Activated CD4-positive, alpha-beta T cell treated with anti-CD3 and anti-CD28 coated beads for 1 hour (primary cell): ENCODE measurements at places on chromosomes 12 and 14.
A peak's percentile ranks its signal among the peaks of the same experiment; 100 is the strongest.

DNA sequence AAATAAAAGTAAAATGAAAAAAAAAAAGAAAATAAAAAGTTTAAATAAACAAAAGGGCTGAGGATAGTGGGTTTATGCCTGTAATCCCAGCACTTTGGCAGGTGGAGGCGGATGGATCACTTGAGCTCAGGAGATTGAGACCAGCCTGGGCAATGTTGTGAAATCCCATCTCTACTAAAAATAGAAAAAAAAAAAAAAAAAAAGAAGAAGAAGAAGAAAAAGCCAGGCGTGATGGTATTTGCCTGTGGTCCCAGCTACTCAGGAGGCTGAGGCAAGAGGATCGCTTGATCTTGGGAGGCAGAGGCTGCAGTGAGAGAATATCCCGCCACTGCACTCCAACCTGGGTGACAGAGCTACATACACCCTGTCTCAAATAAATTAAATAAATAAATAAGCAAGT lies 3.9 kb downstream of the TAOK3 start:
- no peak for DNase-seq

DNA sequence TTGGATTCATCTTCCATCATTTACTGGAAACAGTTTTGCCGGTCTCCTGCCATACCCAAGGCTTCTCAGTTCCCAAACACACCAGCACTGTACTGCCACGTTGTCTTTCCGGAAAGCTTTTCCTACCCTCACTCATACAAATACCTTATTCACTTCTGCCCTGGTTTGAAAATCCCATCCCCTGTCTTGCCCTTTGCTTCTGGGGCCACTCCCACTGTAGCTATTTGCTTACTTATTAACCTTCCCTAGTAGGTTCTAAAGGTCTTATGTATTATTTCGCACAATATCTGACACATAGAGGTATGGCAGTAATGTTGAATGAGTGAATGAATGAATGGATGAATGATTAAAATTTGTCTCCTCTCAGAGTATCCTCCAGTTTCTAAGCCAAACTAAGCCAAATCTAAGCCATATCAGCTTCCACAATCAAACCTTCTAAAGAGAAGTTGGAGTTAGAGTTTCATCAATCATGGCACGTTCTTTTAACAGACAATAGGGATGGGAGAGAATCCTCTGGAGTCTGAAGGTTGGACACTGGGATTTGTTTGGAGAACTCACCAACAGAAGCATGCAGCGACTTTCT lies 18.6 kb downstream of the TSPAN8 start:
- no peak for DNase-seq

GRCh38 chr12:23847857-23848256 lies 101.6 kb downstream of the SOX5 start:
- no peak for DNase-seq

GRCh38 chr12:1723721-1724120 lies 32.9 kb downstream of the ADIPOR2 start:
- no peak for DNase-seq

GRCh38 chr12:76024102-76024781 lies 7.3 kb downstream of the PHLDA1 start:
- DNase-seq, result no peak

GRCh38 chr14:90546767-90547166 lies 149.9 kb downstream of the CALM1 start:
- DNase-seq, result no peak

- DNase-seq, result no peak
Measured at GRCh38 chr14:102283631-102284129, 21.3 kb downstream of the MOK start.

GRCh38 chr14:67232066-67232465 lies 9.2 kb upstream of the PALS1 start:
- no peak for DNase-seq

DNA sequence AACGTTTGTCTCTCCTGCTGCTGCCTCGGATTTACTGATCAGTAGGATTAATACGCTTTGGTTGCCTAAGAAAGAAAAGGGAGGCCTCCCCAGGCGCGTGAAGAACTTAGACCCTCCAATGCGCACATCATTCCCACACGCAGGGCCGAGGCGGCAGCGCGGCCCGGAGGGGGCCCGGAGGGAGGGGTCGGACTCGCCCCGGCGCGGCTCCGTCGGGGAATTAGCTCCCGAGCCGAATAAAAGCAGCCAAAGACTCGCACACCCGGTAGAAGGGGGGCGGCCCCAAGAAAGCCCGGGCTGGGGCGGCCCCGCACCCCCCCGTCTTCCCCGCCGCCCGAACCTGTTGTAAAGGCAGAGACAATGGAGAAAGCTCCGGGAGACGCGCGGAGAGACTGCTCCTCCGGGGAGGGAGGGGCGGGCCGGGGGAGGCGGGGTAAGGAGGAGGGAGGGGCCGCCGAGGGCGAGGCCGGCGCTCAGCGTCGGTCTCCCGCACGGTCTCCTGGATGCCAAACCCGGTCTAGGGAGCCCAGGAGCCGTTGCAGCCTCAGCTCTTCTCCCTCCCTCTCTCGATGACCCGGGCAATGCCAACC lies at the start of gene NELL2:
NELL2 (minus strand) TSS at position 362 of the 590 bp plus-strand sequence. CDS start 446 bp downstream, outside the sequence.
- DNase-seq, result peak; percentile 39

GRCh38 chr12:123895451-123895850 lies 77.2 kb downstream of the CCDC92 start:
- no peak for DNase-seq

DNA sequence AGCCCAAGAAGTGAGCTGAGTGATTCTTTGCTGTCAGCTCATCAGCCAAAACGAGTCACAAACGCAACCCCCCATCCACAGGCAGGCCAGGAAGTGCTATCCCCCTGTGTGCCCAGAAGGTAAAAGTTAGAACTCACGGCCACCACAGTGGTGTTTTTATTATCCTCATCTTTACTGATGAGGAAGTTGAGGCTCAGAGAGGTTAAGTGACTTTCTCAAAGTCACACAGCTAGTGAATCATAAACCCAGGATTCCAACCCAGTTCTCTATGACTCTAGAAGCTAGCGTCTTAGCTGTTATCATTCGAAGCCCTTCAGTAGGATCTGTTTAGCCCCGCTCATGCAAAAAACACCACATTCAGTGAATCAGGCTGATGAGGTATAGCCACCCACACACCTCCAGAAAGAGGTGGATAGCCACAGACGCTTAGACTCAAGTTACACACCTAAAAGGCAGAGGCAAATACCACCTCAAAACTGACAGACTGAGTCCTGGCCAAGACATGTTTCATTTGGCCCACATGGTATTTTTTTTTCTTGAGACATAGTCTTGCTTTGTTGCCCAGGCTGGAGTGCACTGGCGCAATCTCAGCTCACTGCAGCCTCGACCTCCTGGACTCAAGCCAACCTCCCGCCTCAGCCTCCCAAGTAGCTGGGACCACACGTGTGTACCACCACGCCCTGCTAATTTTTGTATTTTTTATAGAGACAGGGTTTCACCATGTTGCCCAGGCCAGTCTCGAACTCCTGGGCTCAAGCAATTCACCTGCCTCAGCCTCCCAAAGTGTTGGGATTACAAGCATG lies 100.7 kb downstream of the SCARB1 start:
- DNase-seq, result no peak

GRCh38 chr14:94363151-94363624 lies 25.2 kb downstream of the SERPINA1 start:
- DNase-seq, result no peak

GRCh38 chr12:114916541-114916940 lies 232.6 kb upstream of the TBX3 start:
- no peak for DNase-seq

DNA sequence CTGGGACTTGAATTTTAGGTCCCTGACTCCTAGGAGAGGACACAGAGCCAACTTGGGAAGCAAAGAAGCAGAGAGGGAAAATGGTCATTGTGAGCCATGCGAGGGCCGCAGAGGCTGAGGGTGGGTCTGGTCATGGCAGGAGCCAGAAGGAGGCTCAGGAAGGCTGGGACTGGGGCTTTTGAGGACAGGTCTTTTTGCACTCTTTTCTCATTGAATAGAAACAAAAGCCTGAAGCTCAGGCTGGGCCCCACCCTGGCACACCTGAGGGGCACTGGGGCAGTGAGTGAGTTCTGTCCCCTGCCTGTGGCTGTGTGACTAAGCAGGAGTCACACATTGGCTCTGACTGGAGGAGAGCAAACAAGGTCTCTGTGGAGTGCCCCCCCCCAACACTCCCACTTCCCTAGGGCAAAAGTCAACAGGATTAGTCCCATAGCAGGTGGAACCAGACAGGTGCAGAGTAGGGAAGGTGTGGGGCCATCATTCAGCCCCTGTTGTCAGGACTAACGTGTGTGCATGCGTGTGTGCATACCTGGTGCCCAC lies 2.8 kb downstream of the KRT7 start:
- no peak for DNase-seq

GRCh38 chr12:111867531-111867930 lies 25.5 kb downstream of the MAPKAPK5 start:
- DNase-seq, result no peak

- DNase-seq, result no peak
Measured at GRCh38 chr14:94387051-94388026, 1.1 kb downstream of the SERPINA1 start.

- no peak for DNase-seq
Measured at GRCh38 chr12:106265116-106265515, 17.3 kb upstream of the CKAP4 start.

GRCh38 chr12:90589956-90590355 lies 365.0 kb downstream of the CCER1 start:
- DNase-seq, result no peak

DNA sequence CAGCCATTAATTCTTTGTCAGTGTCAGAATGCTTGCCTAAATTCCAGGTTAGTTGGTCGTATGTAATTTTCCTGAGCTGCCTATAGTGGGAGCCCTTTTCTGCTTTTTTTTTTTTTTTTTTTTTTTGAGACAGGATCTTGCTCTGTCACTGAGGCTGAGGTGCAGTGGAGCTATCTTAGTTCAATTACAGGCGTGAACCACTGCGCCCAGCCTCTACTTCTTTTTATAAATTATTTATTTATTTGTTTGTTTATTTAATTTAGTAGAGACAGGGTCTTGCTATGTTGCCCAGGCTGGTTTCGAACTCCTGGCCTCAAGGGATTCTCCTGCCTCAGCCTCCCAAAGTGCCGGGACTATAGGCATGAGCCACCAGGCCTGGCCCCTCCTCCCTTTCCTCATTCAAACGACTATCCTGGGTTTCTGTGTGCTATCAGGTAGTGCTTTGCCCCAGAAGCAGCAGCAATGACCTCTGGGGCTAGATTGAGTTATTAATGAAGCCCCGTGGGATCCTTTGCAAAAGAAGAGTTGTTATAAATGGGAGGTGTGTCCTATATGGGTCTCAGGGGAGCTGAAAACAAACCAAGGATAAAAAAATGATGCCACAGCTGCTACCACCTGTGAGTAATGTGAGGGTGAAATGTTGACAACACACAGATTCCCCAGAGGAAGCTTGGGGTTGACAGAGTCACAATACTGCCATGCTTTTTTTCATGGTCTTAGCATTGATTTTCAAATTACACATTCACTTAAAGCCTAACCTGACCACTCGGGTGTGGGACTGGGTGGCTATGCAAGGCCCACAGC lies 34.6 kb upstream of the NFKBIA start:
- no peak for DNase-seq

GRCh38 chr14:59314953-59315599 lies 126.6 kb downstream of the DAAM1 start:
- DNase-seq, result no peak

GRCh38 chr14:20434701-20435581 lies 1.0 kb downstream of the KLHL33 start:
- DNase-seq, result no peak

DNA sequence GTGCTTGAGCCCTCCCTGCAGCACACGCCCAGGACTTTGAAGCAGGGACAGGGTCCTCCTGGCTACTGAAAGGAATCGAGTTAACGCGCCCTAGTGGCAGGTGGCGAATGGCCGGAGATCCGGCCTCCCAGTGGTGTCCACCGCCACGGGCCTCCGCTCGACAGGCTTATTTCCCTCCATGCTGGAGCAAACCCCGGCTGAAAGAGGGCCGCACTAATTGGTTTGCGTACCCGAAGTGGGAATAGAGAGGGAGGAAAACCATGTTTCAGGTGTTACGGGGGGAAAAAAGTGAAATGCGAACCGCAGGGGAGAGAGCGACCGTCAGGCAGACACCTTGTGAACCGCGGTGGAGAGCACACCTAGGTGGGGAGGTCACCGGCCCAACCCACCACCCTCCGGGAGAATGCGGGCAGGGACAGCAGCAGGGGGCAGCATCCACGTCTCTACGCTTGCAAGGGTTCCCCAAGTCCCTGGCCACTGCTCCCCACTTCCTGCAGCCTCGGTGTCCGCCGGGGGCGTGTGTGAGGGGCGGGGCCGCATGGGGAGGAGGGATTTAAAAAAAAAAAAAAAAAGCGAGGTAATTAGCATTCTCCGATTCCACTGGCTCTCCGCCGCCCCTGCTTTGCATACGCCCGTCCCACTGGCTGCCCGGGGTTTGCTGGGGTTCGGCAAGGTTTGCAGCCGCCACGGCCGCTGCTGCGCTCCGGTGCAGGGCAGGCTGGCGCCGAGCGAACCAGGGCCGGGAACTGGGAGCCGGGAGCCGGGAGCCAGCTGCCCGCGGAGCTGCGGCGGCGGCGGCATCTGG lies 224.6 kb upstream of the CRY1 start:
- peak; percentile 77 for DNase-seq

GRCh38 chr14:39853441-39853840 lies 421.2 kb upstream of the FBXO33 start:
- DNase-seq, result no peak

DNA sequence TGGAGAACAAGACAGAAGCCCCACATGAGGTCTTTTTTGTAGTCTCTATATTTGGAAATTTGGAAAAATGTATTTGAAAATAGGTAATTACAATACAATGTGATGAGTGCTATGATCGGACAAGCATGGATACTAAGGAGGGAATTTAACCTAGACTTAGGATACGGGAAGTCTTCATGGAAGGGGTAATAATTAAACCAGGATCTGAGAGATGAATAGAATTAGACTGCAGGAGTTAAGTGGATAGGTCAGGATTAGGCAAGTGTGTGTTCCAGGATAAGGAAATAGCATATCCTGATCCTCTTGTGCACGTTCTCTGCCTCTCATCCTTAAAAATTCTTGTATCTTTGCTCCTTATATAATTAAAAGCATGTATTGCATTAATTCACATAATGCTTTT lies 223.3 kb upstream of the PRICKLE1 start:
- no peak for DNase-seq

DNA sequence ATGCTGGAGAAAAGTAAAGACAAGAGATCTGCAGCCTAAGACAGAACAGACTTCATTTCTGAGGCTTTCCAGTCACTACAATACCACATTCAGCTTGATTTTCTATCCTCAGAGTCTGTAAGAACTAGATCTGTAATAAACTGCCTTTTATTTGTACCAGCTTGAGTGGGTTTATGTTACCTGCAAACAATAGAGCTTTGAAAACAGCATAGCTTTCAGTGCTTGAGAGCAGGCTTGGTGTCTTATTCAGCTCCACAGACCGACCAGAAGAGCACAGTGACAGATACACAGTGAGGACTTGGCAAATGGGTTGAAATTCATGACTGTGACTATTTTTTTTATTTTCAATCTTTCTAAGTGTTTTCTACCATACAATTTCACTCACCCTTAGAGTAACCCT lies 207.8 kb upstream of the OTX2 start:
- no peak for DNase-seq

DNA sequence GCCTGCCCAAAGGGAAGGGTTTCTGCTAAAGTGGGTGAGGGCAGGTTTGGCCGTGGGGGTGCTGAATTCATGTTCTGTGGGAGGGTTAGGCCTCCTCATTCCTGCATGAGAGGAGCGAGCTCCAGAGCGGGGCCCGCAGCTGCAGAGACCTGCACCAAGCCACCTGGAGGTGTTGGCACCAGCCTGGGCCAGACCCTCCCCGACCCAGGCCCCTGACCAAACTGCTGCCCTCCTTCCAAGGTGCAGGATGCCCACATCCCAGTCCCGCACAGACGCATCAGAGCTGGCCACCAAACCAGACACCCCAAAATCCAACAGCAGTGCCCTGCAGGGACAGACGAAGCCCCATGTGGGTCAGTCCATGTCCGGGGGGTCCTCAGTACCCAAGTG lies 10.6 kb downstream of the ADSS1 start:
- DNase-seq, result no peak

- no peak for DNase-seq
Measured at GRCh38 chr12:76084863-76085519, 506 bp upstream of the NAP1L1 start.
